IPS DF 19.7 (cell line): ENCODE measurements at places on chromosomes 1 and 21.

DNA sequence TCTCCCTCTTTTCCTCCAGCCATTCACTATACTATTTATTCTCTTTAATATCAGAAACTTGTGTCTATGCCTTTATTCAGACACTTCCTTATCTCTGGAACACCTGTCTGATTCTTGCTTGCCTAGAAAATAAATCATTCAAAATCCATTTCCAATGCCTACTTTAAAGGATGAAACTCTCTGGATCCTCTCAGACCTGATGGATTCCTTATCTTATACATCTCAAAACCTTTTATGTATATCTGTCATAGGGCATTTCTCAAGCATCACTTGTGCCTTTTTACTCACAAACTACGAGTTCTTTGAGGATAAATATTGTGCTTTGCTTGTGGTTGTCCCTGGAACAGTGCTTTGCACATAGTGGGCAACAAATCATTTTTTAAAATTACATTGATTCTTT lies 3.8 kb upstream of the ATP6V1G3 start:
- DNase-seq: no peak

DNA sequence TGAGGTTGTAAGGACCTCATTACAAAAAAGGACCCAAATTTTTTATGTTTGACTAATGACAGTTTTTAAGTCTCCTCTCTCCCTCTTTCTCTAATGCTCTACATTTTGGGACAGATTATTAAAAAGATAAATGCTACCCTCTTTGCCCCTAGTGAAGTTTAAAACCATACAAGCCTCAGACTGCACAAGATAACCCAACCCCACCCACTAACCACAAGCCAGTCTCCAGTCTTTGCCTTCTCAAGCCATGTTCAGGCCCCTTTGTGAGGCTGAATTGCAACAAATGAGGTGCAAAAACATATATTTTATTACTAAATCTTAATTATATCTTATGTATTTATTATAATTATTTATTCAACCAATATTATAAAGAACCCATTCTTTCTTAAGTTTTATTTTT lies 597.2 kb upstream of the BRINP3 start:
- no peak for DNase-seq

GRCh38 chr1:28295936-28296335 lies 32.9 kb upstream of the MED18 start:
- no peak for DNase-seq

GRCh38 chr1:206002871-206003801 lies at the start of gene RAB7B:
RAB7B (minus strand) TSS chr1:206003395; CDS start chr1:205994135, 9,260 bp downstream.
- DNase-seq: no peak

DNA sequence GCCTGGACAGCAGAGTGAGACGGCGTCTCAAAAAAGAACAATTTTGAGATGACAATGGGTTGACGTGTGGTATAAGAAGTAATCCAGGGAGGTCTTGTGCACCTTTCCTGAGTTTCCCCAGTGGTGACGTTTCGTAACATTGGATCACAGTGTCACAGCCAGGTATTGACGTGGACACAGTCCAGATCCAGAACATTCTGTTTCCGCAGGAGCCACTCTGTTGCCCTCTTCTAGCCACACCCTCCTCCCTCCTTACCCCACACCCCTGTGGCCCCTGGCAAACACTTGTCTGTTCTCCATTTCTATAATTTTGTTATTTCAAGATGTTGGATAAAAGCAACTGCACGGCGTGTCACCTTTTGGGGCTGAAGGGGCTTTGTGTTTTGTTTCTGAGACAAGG lies 6.5 kb upstream of the TRAPPC10 start:
- DNase-seq: no peak

DNA sequence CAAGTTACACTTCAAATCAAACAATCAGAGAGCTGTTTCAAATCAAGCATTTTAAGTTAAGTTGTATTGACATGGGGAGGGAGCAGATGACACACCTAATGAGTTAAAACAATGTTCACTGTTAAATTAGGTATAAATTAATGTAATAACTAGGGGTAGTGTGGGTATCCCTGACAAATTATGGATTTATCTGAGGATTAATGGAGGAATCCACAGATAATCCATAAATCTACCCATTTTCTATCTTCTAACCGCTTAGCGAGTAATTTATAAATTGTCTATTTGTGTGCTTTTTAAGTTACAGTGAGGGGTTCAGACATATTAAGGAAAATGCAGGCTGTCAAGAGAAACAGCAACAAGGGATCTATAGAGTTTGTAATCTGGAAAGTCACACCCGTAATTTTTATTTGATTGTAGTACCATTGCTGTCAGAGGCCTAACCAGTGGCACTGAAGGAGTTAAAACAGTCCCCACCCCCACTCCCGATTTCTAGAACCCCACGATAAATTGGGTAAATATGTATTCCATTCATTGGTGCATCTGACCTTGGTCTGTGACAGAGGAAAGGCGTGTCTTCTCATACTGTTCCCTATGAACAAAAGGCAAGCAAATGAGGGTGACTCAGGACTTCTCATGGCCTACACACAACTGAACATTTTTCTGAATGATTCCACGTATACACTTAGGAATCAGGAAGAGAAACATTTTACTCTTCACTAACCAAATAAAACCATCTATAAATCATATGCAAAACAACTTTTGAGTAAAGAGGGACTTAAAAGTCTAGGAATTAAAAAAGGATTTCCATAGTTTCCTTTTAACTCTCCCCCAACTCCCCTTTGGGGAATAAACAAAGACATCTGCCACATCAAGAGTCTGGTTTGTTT lies 7.4 kb downstream of the IRF2BP2 start:
- no peak for DNase-seq

GRCh38 chr1:230633469-230633868 lies 8.8 kb upstream of the COG2 start:
- no peak for DNase-seq

DNA sequence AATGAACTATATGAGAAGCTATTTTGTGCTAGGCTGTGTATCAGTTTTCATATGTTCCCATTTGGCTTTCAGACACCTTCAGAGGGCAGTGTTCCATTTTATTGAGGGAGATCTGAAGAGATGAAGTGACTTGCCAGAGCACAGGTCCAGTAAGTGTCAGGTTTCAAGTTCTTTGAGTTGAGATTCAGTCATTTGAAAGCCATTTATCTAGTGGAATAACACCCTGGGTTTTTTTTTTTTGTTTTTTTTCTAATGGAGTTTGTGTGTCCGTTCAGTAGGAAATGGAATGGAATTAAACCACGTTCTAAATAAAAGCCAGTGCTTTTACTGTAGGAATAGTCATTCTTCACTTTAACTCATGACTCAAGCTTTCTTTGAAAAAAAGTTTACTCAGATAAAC lies 652.9 kb upstream of the USP24 start:
- no peak for DNase-seq
